ENCODE measurements at places on chromosomes 11 and 22. TPM values are rescaled to one million over a fixed set of nuclear protein-coding genes. Genes with fewer than 3 reads are reported as not detected.

TMEM41B gene
- 37.4 TPM for total RNA-seq

BATF2 gene
- not detected for total RNA-seq

CYP2D6 gene
- 2.0 TPM for total RNA-seq

ADAMTS15 gene
- total RNA-seq, result 2.5 TPM

FAM89B gene
- 21.9 TPM for total RNA-seq

KCNJ1 gene
- not detected for total RNA-seq

FOSL1 gene
- total RNA-seq, result not detected

OR52N4 gene
- 0.25 TPM for total RNA-seq

CEND1 gene
- 8.6 TPM for total RNA-seq

SPDYC gene
- not detected for total RNA-seq

MS4A6A gene
- total RNA-seq, result 0.98 TPM

SLC1A2 gene
- total RNA-seq, result 192 TPM

FLRT1 gene
- total RNA-seq, result 7.6 TPM

SGSM1 gene
- total RNA-seq, result 10.1 TPM

OLFML1 gene
- 1.2 TPM for total RNA-seq
